Adrenal gland (tissue), 19 donors: ENCODE measurements at places on chromosomes 3 and 15.

- no peak for DNase-seq
Observed at GRCh38 chr3:70000563-70001081, 1.1 kb downstream of the SAMMSON start.

GRCh38 chr3:145692751-145693150, 468.2 kb downstream of the PLOD2 start:
- no peak for DNase-seq

- no peak for DNase-seq
Observed at GRCh38 chr15:67865331-67865730, 25.5 kb upstream of the RNU6-1 start.

GRCh38 chr15:52180196-52180835, 10.9 kb downstream of the GNB5 start:
- DNase-seq, result no peak

GRCh38 chr15:43404130-43404529, 33.2 kb downstream of the TUBGCP4 start:
- DNase-seq, result no peak

DNA sequence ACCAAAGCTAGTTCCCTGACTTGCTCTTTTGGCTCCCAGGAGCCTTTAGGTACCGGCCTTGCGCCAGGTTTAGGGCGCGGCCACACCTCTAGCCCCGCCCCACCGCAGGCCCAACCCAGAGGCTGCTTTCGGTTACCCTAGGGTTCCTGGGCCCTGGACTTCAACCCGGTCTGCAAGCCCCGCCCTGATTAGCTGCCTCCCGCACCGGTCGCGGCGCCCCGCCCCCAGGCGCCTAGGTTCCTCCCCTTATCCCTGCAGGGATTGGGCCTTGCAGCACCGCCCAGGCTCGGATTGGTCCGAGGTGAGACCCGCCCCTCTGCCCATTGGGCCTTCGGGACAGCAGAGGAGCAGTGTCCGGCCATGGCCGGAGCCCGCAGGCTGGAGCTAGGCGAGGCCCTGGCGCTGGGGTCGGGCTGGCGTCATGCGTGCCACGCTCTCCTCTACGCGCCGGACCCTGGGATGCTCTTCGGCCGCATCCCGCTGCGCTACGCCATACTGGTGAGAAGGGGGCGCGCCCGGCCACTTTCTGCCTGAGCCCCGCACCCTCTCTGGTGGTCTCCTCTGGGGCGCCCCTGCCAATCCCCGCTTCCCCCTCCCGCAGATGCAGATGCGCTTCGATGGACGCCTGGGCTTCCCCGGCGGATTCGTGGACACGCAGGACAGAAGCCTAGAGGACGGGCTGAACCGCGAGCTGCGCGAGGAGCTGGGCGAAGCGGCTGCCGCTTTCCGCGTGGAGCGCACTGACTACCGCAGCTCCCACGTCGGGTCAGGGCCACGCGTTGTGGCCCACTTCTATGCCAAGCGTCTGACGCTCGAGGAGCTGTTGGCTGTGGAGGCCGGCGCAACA, at the start of gene NUDT16:
NUDT16 (plus strand) TSS at position 330 of the 847 bp plus-strand sequence; CDS start at position 361, 31 bp downstream.
- peak; percentile 100 for DNase-seq

DNA sequence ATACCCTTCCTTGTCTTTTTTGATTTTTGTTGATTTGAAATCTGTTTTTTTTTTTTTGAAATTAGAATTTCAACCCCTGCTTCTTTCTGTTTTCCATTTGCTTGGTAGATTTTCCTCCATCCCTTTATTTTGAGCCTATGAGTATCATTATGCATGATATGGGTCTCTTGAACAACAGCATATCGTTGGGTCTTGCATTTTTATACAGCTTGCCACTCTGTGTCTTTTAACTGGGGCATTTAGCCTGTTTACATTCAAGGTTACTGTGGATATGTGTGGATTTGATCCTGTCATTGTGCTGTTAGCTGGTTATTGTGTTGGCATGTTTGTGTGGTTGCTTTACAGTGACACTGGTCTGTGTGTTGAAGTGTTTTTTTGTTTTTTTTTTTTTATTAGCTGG, 99.7 kb upstream of the P3H2 start:
- no peak for DNase-seq

GRCh38 chr15:73682600-73683090, 1.5 kb upstream of the CD276 start:
- DNase-seq, result no peak

GRCh38 chr3:179181993-179182551, 33.9 kb downstream of the PIK3CA start:
- DNase-seq, result no peak

- no peak for DNase-seq
Observed at GRCh38 chr3:3666664-3667063, 132.6 kb upstream of the LRRN1 start.

- no peak for DNase-seq
Observed at GRCh38 chr3:138803006-138803653, 31.6 kb downstream of the PIK3CB start.

DNA sequence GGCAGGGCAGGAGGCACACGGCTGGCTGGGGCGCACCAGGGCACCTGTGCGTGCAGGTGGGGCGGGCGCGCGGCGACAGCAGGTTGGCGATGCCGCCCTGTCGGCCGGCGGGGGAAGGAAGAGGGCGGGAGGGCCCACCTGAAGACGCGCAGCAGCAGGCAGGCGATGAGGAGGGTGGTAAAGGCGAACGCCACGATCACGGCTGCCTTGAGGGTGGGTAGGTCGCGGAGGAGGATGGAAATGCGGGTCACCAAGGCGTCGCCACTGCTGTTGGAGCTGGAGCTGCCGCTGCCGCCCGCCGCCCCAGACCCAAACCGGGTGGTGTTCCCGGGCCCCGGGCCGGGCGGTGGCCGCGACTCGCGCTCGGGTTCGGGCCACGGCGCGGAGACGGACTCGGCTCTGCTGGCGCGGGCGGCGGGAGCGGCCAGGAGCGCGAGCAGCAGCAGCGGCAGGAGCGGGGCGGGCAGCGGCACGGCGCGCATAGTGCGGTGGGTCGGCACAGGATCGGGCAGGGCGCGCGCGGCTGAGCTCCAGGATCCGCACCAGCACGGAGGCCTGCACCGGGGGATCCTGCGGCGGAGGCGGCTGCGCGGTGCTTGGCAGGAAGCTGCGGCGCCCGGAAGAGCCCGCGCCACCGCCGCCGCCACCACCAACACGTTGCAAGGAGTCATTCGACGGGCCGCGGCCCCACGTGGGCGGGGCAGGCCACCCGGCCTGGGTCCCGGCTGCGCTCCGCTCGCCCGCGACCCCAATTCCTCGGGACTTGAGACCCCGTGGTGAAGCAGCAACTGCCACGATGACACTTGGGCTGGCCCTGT, at the start of gene FAM174B:
FAM174B (minus strand) TSS at position 598 of the 818 bp plus-strand sequence.
- peak; percentile 43 for DNase-seq

- DNase-seq, result peak; percentile 73
Observed at GRCh38 chr3:194313560-194314387, 37.4 kb downstream of the CPN2 start.

DNA sequence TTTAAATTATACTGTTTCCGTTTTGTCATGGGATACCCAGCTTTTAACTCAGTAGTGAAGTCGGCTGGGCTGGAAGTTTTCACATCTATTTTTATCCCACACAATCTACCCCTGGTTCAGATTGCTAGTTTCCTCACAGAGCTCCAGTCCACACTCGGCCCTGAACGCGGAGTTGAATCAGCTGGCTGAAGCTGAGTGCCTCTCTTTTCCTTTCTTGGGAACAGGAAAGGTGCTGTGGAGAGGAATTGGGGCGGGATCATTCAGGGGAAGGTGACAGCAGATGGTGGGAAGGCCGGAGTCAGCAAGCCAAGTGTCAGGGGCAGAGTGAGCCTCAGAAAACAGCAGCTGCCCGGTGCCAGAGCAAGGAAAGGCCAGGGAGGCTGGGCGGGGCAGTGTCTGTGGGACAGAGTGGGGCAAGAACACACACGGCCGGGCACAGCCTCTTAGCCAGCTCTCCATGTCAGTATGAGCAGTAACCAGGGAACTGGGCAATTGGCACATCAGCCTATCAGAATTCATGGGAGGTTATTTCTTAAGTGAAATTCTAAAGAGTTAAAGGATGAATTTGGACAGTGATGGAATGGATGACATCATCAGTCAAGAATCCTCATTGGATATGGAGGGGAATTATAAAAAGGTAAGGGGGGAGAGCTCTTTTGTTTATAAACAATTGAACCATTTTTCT, 135.7 kb upstream of the IL12A start:
- no peak for DNase-seq

DNA sequence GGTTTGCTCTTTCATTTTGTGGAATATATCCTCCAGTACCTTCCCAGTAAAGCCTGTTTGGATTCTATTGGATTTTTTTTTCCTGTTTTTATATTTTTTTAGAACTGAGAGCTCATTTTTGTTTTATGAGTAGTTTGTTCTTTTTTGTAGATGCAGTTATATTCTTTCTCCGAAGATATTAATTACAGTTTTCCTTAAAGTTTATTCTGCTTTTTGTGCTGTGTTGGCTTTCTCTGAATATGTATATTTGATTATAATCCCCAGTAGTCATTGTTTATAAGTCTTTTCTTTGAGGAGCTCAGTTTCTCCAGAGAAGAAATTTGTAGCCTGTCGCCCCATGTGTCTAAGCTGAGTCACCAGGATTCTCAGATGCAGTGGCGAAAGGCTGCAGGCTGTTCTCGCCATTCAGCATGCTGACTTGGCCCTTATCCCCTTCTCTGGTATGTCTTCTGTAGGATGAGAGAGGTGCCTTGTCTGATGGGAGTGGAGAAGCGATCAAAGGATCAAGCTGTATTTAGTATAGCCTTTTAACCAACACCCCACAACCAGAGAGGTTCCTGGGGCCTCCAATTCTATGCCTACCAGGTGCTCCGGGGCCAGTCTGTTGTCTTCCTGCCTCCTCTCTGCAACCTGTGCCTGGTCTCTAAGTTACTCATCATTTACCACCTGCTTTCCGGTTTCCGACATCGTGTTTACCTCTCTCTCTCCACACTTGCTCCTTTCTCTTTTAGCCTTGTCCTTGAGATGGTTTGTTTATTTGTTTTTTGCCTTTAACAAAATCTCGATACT, 31.7 kb upstream of the MFSD1 start:
- no peak for DNase-seq

- DNase-seq, result no peak
Observed at GRCh38 chr15:38860253-38860652, 295.6 kb upstream of the RASGRP1 start.

- DNase-seq, result no peak
Observed at GRCh38 chr3:105274958-105275357, 91.8 kb upstream of the ALCAM start.

DNA sequence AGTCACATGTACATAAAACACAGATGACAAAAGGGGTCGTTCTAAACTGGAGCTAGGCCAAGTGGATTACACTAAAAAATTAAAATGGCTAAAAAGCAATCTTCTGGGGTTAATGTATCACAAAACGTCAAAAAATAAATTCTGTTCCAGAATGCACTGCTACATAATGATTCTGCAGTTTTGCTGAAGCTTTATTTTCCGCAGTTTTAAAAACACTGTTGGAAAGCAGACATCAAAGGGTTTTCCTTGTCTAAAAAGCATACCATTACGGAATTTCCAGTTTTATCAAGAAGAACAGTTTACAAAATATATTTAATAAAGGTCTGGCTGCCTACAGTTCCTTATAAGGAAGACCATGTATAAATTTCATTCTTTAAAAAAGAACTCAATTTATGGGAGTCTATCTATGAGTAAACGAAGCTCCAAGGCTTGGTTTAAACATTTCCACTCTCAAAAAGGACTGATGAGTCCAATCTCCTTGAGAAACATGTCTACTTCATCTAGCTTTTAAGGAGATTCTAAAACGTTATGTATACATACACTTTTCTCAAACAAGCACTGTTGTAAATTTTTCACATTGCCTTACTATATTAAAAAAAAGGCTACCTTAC, 1.3 kb downstream of the DMXL2 start:
- no peak for DNase-seq

- DNase-seq, result no peak
Observed at GRCh38 chr3:127491909-127492308, 98.6 kb downstream of the TPRA1 start.

DNA sequence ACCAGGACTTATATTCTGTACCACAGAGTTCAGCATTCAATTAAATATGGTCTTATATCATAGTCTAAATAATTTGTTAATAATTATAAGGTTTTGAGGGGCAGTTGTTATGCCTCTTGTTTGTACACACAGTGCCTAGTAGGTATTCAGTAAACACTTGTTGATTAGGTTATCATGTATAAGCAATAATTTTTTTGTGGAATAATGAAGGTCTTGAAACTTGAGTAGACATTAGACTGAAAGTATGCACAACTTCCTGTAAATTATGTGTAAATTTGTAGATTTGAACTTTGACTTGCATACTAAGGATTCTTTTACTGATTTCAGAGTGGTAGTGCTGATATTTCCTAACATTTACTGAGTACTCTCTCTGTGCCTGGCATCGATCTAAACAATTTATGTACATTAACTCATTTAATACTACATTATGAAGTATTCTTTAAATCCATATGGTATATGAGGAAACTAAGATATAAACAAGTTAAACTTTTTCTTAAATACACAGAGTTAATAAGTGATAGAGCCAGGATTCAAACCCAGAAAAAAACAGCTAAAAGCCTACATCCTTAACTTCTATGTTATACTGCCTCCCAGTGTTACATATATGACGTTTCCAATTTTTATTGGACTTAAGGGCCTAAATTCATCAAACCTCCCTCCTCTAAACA, 65.1 kb downstream of the GLCE start:
- no peak for DNase-seq

DNA sequence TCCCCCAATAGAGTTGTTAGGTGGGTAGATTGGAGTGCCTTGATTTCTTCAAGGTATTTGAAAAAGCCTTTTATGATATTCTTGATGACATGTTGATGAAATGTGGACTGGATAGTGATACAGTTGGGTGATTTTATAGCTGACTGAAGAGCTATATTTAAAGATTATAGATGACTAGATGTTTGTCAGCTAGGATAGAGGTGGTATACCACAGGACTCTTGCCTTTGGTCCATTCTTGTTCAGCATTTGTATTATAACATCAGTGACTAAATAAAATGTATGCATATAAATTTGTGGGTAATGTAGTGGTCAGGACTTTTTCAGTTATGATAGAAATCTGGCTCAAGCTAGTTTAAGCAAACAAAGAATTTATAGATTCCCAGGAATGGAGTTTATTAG, 143.9 kb downstream of the ZNF609 start:
- DNase-seq, result no peak

GRCh38 chr3:6120786-6121185, 740.1 kb upstream of the GRM7 start:
- no peak for DNase-seq

DNA sequence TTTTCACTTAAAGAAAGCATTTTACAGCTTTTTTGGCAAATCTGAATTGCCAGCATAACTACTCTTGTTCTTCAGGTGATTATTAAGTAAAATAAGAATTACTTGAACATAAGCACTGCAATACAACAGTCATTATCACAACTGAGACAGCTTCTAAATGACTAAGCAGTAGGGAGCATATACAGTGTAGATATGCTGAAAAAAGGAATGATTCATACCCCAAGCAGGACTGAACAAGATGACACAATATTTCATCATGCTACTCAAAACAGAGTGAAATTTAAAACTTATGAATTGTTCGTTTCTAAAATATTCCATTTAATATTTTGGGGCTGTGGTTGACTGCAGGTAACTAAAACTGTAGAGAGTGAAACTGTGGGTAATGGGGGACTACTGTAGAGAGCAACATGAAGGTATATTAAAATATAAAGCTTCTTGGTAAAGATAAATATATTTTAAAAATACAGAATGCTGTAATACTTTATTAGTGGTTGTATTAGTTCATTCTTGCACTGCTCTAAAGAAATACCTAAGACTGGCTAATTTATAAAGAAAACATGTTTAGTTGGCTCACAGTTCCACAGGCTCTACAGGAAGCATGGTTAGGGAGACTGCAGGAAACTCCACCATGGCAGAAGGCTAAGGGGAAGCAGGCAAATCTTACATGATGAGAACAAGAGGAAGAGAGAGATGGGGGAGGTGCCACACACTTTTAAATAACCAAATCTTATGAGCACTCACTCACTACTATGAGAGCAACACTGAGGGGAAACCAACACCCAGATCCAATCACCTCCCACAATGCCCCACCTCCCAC, 84.8 kb downstream of the DCLK3 start:
- no peak for DNase-seq
